Dermis lymphatic vessel endothelial cell (primary cell): ENCODE measurements at places on chromosomes 13 and 19. TPM values are rescaled to one million over a fixed set of nuclear protein-coding genes. Genes with fewer than 3 reads are reported as not detected.

IGFLR1 gene
- 0.34 and 0.65 TPM in 2 replicates for total RNA-seq

ZNF583 gene
- total RNA-seq = 3.8 and 4.5 TPM in 2 replicates

ADM5 gene
- 0.22 and 0.52 TPM in 2 replicates for total RNA-seq

ZNF557 gene
- total RNA-seq = 16.0 and 21.1 TPM in 2 replicates

YJU2 gene
- total RNA-seq = 17.4 and 17.6 TPM in 2 replicates

KATNAL1 gene
- 14.7 and 15.1 TPM in 2 replicates for total RNA-seq

CDX2 gene
- not detected in 2 replicates for total RNA-seq

BCL3 gene
- total RNA-seq = 0.98 and 1.4 TPM in 2 replicates

FFAR3 gene
- not detected in 2 replicates for total RNA-seq

FXYD3 gene
- total RNA-seq = not detected in 2 replicates

KCNN1 gene
- total RNA-seq = 0.60 TPM in 1 of 2 replicates, not detected in the other

ZFP30 gene
- 11.4 and 16.6 TPM in 2 replicates for total RNA-seq

TPTE2 gene
- not detected in 2 replicates for total RNA-seq

FCER2 gene
- not detected in 2 replicates for total RNA-seq

REX1BD gene
- 43.6 and 45.5 TPM in 2 replicates for total RNA-seq

IRS2 gene
- total RNA-seq = 1.1 and 2.1 TPM in 2 replicates

FLT1 gene
- 20.1 and 76.5 TPM in 2 replicates for total RNA-seq

TUBA3C gene
- not detected in 2 replicates for total RNA-seq

C13orf46 gene
- under 0.01 TPM in 2 replicates for total RNA-seq

CRX gene
- not detected in 2 replicates for total RNA-seq

SLC6A16 gene
- 0.43 and 0.52 TPM in 2 replicates for total RNA-seq

ZNF540 gene
- total RNA-seq = 0.33 and 0.34 TPM in 2 replicates

SCEL gene
- total RNA-seq = not detected in 2 replicates

THSD1 gene
- total RNA-seq = 49.3 and 62.4 TPM in 2 replicates

C1QTNF9B gene
- total RNA-seq = not detected in 2 replicates

SHANK1 gene
- total RNA-seq = not detected in 2 replicates

HSPB6 gene
- total RNA-seq = 0.09 and 0.11 TPM in 2 replicates

PCSK4 gene
- 0.52 and 0.65 TPM in 2 replicates for total RNA-seq

FAM83E gene
- total RNA-seq = 0.22 and 0.60 TPM in 2 replicates

ZSCAN4 gene
- not detected in 2 replicates for total RNA-seq

ERFL gene
- total RNA-seq = not detected in 2 replicates

NLRP4 gene
- not detected in 2 replicates for total RNA-seq

COMP gene
- under 0.01 TPM in 1 of 2 replicates, not detected in the other for total RNA-seq

FGF22 gene
- total RNA-seq = 0.09 and 0.11 TPM in 2 replicates

SBK2 gene
- not detected in 2 replicates for total RNA-seq

ZGLP1 gene
- 0.11 and 0.26 TPM in 2 replicates for total RNA-seq

IL4I1 gene
- 0.52 and 1.6 TPM in 2 replicates for total RNA-seq

NAPSA gene
- under 0.01 and 0.11 TPM in 2 replicates for total RNA-seq

CGB8 gene
- not detected in 2 replicates for total RNA-seq

CACNG6 gene
- total RNA-seq = 0.54 and 0.69 TPM in 2 replicates
